ENCODE measurements at places on chromosomes 1 and 21.
A peak's percentile ranks its signal among the peaks of the same experiment; 100 is the strongest.

- no peak for DNase-seq
These were observed 49.0 kb downstream of the OMA1 start for GRCh38 chr1:58497499-58497898.

- DNase-seq, result no peak
These were observed 15.9 kb upstream of the EDN2 start for GRCh38 chr1:41500378-41500777.

- no peak for DNase-seq
These were observed 305.0 kb upstream of the ST6GALNAC5 start for GRCh38 chr1:76562292-76562691.

GRCh38 chr1:234997201-234997895 lies 131.3 kb downstream of the TOMM20 start:
- DNase-seq, result peak; percentile 94

DNA sequence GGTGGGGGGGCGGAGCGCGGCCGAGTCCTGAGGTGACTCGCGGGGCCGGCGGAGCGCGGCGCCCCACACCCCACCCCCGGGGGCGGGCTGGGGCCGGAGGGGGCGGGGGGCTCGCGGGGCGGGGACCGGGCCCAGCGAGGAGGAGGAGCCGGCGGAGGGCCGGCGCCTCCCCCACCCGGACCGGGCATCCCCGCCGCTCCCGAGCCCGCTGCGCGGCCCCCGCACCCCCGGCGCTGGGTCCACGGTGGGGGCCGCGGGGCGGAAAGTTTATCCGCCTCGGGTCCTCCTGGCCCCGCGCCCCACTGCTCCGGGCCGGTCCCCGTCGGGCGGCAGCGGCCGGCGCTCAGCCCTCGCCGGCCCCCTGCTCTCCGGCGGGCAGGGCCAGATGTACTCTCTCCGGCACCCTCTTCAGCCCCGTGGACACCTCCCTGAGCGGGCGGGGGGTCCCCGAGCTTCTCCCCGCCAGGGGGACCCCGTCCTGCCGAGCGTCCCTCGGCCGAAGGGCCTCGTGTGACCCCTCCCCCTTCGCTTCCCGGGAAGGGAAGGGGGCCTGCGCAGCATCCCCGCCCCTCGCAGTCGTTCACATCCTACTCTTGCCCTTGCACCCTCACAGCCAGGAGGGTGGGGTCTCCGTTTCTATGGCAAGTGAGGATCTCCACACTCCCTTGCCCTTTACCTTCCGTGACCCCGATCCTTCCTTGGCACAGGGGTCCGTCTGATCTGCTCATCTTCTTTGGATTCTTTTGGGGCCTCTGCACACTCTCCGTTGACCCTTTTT lies 663 bp downstream of the CAMTA1 start:
- no peak for DNase-seq

- no peak for DNase-seq
These were observed 161.3 kb upstream of the SGIP1 start for GRCh38 chr1:66372522-66373101.

DNA sequence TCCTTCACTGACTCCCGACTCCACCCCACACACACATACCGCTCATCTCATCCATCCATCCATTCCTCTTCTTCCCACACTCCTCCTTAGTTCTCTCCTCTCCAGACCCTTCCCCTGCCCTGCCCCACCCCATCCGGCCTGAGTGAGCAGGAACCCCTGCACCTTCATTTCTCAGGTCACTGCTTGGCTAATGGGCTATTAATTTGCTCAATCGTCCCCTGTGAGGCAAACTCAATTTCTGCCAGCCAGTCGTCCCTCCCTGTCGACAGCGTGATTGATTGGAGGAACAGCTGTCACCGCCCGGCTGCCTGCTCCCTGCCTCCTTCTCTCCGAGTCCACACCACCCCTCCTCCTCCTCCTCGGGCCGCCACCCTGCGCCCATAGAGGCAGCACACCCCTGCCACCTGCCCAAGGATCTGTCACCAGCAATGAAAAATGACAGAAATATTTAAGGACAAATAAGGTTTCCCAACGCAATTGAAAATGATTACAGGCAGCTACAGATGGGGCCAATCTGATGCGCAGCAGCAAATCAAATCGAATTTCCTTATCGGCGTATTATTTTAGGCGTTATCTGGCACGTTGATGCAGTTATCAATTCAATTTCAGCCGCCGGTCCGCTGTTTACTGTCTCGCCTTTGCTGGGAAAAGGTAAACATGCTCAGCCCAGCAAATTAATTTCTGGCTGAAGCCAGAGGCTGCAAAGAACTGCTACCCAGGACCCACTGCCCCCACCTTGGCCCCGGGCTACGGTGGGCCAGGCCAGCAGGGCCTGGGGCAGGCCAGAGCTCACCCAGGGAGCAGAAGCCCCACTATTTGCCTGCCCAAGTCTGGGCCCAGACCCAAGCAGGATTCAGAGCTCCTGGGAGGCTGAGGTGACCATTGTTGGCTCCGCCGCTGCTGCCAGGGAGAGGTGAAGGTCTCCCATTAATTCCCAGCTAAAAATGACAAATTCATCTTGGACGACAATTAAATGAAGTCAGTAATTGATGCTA lies 71.3 kb downstream of the TMEM53 start:
- DNase-seq, result no peak

GRCh38 chr21:17501107-17502006 lies 11.5 kb upstream of the CXADR start:
- DNase-seq, result no peak

DNA sequence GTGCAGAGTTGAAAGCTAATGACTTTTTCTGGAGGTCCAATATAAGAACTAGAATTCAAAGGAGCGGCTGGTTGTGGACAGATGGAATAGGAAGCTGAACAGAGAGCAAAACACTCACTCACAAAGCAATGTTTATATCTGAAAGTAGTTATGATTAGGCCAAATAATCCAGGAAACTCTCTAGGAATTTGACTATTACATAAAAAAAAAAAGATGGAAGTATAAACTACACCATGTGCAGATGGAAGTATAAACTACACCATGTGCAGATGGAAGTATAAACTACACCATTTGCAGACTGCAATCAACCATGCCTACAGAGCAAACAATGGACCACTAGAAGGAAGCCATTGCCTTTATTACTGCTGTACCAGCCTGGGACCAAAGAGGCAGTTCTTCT lies 771.1 kb downstream of the BRINP3 start:
- DNase-seq, result no peak

- no peak for DNase-seq
These were observed 11.4 kb upstream of the CCDC17 start for GRCh38 chr1:45635211-45635610.

DNA sequence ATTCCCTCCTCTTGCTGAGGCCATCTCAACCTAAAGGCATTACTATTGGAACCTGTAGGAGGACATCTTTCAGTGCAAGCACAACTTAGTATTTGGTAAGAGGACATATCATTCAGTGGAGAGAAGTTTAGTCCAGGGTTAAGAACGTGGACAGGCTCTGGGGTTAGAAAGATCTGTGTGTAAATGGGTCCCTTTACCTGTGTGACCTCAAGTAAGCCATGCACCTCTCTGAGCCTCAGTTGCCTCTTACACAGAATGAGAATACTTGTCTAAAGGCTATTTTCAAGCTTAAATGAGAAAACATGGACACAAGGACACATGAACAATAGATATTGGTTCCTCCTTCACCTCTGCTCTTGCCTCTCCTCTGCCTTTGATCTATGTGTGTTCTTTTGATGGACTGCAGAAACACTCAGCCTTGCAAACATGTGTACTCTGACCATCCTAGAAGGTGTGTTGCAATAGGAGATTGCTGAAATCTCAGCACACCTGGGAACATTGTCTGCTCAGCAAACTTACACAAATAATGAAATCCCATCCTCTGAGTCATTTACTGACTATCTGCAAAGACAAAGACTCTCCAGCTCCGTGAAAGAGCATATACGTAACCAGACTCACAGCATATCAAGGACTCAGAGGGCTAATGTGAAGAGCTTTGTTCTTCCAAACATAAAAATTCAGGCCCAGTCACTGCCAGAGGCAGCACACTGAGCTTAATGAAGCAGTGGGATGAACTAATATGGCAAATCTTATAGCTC lies 143.8 kb downstream of the DAB1 start:
- DNase-seq, result no peak

DNA sequence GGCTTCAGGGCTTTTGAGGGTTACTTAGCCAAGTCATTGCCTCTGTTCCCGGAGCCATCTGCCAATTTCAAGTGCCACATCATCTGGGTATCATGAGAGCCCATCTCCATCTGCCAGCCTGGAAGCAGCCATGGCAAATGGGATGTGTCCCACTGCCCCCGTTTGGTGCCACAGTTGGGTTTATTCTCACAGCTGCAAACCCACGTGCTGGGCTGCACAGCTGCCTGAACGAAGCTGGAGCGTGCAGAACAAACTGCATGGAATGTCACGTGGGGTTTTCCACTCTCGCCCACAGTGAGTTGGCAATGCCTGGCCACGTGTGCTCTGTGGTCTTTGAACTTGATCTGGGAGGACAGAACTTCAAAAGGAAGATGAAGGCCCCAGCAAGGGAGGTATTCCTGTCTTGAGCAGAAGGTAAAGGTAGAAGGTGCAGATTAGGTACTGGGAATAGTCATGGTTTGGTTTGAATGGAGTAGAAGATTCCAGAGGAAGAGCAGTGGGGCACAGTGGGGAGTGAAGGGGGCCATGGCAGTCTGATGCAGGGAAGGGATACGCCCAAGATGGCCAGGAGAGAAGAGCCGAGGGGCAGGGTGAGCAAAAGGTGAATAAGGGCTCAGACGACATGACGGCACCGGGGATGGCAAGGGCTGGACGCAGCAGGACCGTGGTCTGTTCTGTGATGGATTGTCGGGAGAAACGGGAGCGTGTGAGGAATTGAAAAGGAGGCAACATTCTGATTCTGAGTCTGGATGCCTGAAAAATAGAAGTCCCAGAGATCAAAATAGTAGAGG lies 222.0 kb downstream of the KAZN start:
- DNase-seq, result no peak

DNA sequence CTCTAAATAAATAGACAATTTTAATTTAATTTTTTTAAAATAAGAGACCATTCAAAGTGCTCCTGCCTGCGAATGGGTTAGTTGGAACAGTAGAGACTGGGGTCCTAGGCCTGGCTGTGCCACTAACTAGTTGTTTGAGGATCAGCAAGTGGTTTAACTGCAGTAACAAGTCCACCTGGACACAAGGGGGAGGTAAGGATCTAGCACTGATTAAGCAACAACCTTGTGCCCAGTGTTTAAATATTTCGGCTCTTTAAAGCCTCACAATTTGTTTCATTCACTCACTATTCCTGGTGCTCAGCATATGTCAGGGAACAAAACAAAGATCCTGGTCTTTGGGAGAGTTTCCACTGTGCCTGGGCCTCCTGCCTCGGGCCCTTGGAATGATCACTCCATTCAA lies 1.6 kb upstream of the AGT start:
- DNase-seq, result no peak

DNA sequence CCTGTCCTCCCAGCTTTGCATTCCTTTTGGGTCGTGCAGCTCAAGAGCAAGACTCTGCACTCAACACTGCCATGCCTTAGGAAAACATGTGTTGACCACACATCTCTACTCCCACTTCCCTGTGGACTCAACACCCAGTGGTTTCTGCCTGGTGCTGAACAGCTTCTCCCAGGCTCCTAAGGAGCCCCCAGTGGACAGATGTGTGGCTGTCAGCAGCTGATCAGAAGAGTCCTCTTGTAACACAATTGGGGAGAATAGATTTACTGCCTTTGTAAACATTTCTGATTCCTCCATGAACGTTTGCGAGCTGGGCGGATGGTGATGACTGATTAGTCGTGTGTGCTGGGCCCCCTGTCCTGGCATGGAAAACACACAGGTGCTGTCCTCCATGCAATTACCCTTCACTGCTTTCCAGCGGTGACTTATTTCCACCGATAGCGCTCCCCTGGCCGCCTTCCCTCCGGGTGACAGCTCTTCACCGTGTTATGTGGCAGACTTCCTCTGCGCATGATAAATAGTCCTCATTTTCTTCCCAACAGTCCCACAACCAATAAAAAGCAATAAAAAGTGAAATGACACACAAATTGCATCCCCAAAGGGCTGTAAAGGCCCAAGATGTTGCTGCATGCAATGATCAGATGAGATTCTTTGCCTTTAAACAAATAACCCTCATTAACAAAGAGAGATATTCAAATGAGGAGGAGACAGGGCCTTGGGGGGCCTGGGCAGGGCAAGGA lies 249.4 kb upstream of the AJAP1 start:
- DNase-seq, result no peak

GRCh38 chr1:191886977-191887376 lies 271.3 kb upstream of the RGS18 start:
- DNase-seq, result no peak

GRCh38 chr1:1013922-1014648 lies 788 bp downstream of the ISG15 start:
- no peak for DNase-seq

- no peak for DNase-seq
These were observed 39.0 kb downstream of the MRPL39 start for GRCh38 chr21:25568246-25568645.

DNA sequence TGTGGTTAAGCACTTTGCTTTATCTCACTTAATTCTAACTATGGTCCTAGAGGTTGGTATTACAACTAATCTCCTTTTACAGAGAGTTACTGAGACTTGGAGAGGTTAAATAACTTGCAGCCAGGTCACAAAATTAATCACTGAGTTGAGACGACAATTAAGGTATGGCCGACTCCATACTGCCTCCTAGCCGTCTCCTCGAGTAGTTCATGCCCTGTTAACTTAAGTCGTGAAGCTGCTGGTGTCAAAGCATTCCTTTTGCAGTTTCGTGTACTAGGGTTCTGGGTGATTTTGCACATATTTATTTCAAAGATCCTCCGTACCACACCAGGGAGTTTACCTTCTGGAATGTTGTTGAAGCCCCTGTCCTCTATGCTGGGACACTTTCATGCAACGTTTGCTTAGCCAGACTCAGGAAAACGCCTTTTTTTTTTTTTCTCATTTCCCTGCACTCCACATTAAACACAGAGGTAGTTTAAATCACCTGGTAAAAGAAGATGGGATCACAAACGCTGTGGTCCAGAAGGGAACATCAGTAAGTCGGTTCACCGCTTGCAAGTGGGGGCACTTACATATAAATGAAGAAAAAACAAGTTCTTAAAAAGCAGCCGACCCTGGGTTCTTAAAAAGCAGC lies 570 bp upstream of the NEK7 start:
- no peak for DNase-seq

GRCh38 chr21:42366292-42367010 lies at the start of gene TFF1:
TSS of gene TFF1 (minus strand) at chr21:42366535. CDS start at chr21:42366495, 40 bp downstream.
- DNase-seq, result no peak

- DNase-seq, result no peak
These were observed 24.7 kb downstream of the STX6 start for GRCh38 chr1:180997843-180998504.

- no peak for DNase-seq
These were observed 102.8 kb upstream of the C1orf21 start for GRCh38 chr1:184283999-184284398.

DNA sequence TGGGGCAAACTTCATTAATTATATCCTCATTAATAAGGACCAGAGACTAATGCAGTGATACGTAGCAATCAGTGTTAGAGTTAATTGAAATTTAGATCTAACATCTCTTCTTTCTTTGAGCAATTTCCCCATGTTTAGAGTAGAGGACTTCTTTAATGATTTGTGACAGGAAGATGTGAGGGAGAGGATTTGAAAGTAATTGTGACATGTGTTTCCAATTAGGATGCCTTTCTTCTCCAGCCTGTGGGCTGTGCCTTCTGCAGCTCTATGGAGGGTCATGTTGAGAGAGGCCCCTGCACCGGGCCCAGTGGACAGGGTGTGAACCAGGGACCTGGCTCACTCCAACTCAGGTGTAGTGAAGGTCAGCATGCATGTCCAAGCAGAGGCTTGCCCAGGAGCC lies 103.0 kb downstream of the GREM2 start:
- DNase-seq, result no peak
